ENCODE measurements at places on chromosomes 16 and 17. TPM values are rescaled to one million over a fixed set of nuclear protein-coding genes. Genes with fewer than 3 reads are reported as not detected.
A peak's percentile ranks its signal among the peaks of the same experiment; 100 is the strongest.

GPR179 gene
- total RNA-seq = not detected

DNA sequence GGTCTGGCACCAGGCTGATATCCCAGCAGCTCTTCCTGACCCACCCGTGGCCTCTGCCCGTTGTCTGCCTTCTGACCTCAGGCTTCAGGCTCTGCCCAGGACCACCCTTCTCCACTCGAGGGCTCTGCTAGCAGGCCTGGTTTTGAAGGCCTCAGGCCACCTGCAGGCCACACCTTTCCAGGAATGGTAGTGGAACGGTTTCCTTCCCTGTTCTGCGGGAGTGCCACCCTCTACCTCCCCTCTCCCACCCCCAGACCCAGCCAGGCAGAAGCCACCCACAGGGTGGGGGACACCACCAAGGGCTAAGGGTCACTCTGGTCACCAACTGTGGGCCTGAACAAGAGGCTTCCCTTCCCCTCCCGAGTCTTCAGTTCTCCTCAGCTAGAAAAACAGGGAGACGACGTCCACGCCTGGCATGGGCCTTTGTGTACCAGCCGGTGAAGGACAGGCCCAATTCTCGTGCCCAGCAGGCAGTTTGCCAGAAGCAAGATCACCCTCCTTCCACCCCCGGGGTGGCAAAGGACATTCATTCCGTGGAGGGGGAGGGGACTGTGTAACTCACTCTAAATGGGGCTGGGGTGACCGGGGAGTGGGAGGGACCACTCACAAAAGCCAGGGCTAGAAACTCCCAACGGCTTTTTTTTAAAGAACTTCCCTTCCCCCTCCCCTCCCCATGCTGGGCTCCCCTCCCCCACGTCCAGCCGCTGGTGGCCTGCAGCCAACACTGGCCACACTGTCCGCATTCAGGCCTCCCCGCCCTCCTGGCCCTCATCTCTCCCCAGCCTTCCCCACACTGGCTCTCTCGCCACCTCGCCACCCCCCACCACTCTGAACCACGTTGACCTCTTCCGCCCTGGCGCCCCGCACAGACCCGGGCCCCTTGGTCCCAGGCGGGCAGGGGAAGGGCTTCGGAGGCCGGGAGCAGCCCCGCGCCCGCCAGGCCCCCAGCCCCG, 7.7 kb downstream of the CBX4 start:
- peaks cover 5% of the 10 kb centered on the region for H3K36me3 ChIP-seq
- no peak for DNase-seq
- no peak overlapping the region for H3K27ac ChIP-seq
- peaks cover 9% of the 10 kb centered on the region for H3K4me1 ChIP-seq

DNA sequence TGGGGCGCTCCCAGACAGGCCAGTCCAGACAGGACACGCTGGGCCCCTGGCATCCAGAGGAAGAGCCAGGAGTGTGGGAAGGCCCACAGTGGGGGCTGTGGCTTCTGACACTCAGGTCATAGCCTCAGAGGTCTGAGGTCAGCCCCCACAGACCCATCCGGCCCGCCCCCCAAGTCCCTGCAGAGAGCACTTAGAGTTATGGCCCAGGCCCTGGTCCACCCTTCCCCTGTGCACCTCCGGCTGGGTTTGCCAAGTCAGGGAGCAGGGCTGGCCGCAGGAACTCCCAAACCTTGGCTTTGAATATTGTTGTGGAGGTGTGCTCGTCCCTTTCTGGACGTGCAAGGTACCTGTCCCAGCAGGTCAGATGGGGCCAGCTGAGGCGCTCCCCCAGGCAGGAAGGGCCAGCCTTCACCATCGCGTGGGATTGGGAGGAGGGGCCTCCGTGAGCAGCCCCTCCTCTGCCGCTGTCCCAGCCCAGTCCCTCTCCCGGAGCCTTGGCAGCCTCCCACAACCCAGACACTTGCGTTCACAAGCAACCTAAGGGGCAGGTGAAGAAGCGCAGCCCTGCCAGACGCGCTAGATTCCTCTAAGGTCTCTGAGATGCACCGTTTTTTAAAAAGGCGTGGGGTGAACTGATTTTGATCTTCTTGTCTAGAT, 74.6 kb downstream of the SOCS1 start:
- no peaks in the 10 kb centered on the region for H3K4me1 ChIP-seq
- H3K36me3 ChIP-seq = no peaks in the 10 kb centered on the region
- H3K27ac ChIP-seq = no peak overlapping the region
- H3K27me3 ChIP-seq = no peaks in the 10 kb centered on the region
- no peak overlapping the region for H3K4me3 ChIP-seq

RAMP2 gene
- total RNA-seq = 0.26 TPM

RAP1GAP2 gene
- 7.9 TPM for total RNA-seq

DNA sequence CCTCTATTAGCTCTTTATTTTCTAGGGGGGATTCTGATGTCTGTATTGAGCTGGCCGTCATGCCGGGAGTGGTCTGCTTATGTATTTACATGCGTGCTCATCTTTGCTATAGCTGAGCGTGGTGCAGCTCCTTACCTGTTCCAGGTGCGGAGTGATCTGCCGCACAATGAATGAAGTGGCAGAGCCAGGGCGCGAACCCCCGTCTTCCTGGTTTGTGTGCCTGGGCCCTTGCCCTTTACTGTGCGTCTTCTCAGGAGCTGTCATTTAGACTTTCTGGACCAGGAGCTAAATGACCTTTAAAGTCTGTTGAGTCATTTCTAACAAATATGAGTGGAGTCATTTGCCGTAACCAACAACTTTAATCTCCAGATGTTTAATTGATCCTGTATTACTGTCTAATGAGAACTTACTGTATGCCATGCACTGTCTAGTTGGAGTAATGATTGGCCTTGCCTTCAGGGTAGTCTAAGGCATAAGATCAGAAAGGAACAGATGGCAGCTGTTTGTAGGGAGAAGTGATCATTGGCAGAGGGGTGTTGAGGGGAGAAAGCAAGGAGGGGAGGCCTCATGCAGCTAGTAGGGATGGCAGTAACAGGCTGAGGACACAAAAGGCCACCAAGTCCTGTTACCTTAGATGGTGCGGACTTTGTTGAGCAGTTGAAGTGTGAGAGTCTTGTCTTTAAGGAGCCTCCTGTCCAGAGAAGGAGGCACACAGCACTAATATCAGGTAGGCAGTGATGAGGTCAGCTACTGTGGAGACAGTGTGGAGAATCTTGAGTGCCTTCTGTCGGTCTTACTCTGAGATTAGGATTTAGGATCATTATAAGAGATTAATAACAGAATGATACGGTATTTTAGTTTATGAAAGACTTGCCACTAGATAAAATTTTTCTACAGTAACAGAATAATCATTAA, 53.9 kb downstream of the USP10 start:
- DNase-seq = no peak
- H3K36me3 ChIP-seq = no peaks in the 10 kb centered on the region
- H3K27ac ChIP-seq = peak overlapping the region; percentile 39
- peaks cover 64% of the 10 kb centered on the region for H3K4me1 ChIP-seq
- H3K27me3 ChIP-seq = no peaks in the 10 kb centered on the region
- no peak overlapping the region for H3K4me3 ChIP-seq

DNA sequence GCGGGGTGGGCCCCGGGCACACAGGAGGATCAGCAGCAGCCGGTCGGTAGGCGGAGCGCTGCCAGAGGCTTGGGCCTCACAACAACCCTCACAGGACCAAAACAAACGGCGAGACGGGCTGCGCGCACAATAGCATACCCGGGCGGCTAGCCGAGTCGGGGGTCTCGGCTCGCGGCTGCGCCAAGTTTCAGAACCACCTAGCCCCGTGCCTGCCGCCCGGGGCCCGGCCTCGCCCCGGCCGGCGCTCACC, 732 bp downstream of the ULK2 start:
- peak overlapping the region; percentile 89 for H3K4me3 ChIP-seq
- H3K4me1 ChIP-seq = peaks cover 7% of the 10 kb centered on the region
- H3K27me3 ChIP-seq = no peaks in the 10 kb centered on the region
- peak overlapping the region; percentile 51 for H3K27ac ChIP-seq
- peak; percentile 27 for DNase-seq
- H3K36me3 ChIP-seq = no peaks in the 10 kb centered on the region

- peak overlapping the region; percentile 100 for H3K27ac ChIP-seq
- H3K4me3 ChIP-seq = peak overlapping the region; percentile 98
- 0 out of 2 replicates have a peak, but pooled peaks cover 5% of the 10 kb centered on the region for H3K36me3 ChIP-seq
These were observed 14.7 kb downstream of the RARA start for GRCh38 chr17:40323391-40324381.

TBC1D3B gene
- 1.2 TPM for total RNA-seq

DNA sequence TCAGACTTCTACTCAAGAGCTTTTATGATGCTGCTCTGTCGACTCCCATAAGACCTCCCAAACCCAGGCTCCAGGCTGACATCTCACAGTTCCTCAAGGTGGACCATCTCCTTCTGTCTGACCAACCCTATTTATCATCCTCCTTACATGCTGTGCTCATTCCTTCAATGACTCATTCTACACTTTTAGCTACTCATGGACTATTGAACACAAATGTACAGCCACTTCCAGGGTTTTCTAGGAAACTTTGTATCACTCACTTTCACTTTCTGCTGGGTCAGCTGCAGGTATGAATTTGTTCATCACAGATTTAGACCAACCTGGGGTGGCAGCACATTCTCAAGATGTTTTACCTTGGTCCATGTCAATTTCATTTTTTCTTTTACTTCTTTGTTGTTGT, 162.4 kb upstream of the FAM20A start:
- H3K27ac ChIP-seq = no peak overlapping the region
- H3K36me3 ChIP-seq = no peaks in the 10 kb centered on the region
- peaks cover 26% of the 10 kb centered on the region for H3K4me1 ChIP-seq
- peak; percentile 11 for DNase-seq

DNA sequence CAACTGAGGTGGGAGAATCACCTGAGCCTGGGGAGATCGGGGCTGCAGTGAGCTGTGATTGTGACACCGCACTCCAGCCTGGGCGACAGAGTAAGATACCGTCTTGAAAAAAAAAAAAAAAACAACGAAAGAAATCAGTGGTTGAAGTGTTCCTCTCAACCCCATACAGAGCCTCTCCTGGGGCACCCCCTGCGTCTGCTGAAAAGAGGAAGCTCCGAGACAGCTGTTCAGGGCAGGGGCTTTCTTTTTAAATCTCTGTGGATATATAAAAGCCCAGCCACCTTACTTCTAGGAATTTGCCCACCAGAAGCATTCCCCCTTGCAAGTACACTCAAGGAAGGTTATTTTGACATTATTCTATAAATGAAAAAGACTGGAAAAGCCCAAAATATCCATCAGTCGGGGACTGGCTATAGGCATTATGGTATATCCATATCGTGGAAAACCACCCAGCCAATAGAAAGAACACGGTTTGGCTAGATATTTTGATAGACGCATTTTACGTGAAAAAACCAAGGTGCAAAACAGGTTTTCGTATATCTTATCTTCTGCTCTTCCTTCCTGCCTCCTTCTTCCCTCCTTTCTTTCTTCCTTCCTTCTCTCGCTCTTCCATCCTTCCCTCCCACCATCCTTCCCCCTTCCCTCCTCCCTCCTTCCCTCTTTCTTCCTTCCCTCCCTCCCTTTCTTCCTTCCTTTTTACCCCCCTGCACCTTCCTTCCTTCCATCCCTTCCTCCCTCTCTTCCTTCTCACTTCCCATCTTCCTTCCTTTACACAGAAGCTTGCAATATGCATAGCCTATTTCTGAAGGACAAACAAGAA, 9.2 kb upstream of the CCL22 start:
- no peak overlapping the region for H3K4me3 ChIP-seq
- H3K27me3 ChIP-seq = peaks cover 49% of the 10 kb centered on the region
- no peak for DNase-seq
- H3K36me3 ChIP-seq = no peaks in the 10 kb centered on the region
- H3K4me1 ChIP-seq = no peaks in the 10 kb centered on the region
- no peak overlapping the region for H3K27ac ChIP-seq
